ENCODE measurements at places on chromosomes 2 and 18. TPM values are rescaled to one million over a fixed set of nuclear protein-coding genes. Genes with fewer than 3 reads are reported as not detected.

The OTOS gene
- not detected for total RNA-seq

The FBLN7 gene
- total RNA-seq: 0.43 TPM

The PIEZO2 gene
- 3.1 TPM for total RNA-seq

The TMEM182 gene
- not detected for total RNA-seq

DNA sequence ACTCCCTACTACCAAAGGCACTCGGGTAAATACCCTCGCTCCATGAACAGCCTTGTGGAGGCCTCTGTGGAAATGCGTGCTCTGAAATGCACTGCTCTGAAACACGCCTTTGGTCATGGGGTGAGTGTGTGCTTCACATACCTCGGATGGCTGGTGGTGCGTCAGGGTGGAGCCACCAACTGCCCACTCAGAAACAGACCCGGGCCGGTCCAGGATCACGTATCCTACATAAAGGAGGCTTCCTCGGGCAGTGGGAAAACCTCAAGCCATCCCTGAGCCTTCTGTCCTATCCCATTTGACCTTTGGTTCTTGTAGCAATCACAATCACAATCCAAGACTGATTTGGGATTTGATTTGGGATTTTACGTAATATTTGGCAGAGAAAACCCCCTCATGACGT, 53.5 kb upstream of the ZNF516 start:
- no peak overlapping the region for H3K27ac ChIP-seq
- no peak overlapping the region for H3K4me3 ChIP-seq
- no peaks in the 10 kb centered on the region for H3K4me1 ChIP-seq
- DNase-seq: no peak
- H3K27me3 ChIP-seq: no peaks in the 10 kb centered on the region
- H3K36me3 ChIP-seq: no peaks in the 10 kb centered on the region

DNA sequence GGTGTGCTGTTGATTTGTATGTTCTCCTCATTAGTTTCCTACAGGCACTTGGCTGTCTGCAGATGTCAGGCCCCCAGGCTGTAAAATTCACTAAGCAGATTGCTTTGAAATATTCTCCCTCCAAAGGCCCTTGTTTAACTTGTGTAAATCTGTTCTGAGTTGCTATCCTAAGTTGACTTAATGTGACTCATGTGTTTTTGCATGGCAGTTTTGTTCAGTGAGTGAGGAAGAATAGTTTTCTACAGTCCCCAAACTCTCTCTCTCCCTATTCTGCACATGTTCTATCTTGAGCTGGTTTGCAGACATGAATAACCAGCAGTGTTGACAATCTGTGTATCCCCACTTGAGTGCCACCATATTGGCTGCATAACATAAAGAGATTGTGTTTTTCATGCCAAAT, 1005.4 kb upstream of the DDX18 start:
- H3K4me1 ChIP-seq: no peaks in the 10 kb centered on the region
- no peak overlapping the region for H3K4me3 ChIP-seq
- DNase-seq: no peak
- H3K36me3 ChIP-seq: no peaks in the 10 kb centered on the region

- H3K4me3 ChIP-seq: no peak overlapping the region
- H3K36me3 ChIP-seq: no peaks in the 10 kb centered on the region
- no peaks in the 10 kb centered on the region for H3K4me1 ChIP-seq
- no peaks in the 10 kb centered on the region for H3K27me3 ChIP-seq
- no peak overlapping the region for H3K27ac ChIP-seq
- DNase-seq: no peak
These were observed 161.7 kb upstream of the SLC39A10 start for GRCh38 chr2:195495351-195495750.

GRCh38 chr2:217652761-217653639, 349.8 kb downstream of the TNS1 start:
- H3K4me3 ChIP-seq: no peak overlapping the region
- DNase-seq: peak; percentile 89
- no peaks in the 10 kb centered on the region for H3K36me3 ChIP-seq
- H3K4me1 ChIP-seq: peaks cover 32% of the 10 kb centered on the region
- H3K27ac ChIP-seq: peak overlapping the region; percentile 82

DNA sequence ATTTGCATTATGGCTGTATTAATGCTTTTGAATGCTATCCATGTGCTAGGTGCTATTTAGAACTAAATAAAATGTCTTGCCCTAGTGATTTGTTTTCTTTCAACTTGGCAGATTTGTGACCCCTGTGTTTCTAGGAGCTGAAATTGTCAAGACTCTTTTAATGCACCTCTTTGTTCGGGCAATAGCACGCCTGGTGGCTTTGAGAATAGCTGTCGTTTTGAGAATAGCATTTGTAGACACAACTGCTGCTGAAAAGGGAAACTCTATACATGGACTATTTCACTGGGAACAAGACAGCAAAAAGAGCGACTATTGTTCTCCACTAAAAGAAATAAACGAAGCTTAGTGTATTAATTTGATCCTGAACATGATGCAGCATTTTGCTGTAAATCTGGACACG, 352.1 kb upstream of the ZNF521 start:
- H3K27me3 ChIP-seq: no peaks in the 10 kb centered on the region
- no peaks in the 10 kb centered on the region for H3K4me1 ChIP-seq
- H3K27ac ChIP-seq: no peak overlapping the region
- no peak for DNase-seq
- H3K4me3 ChIP-seq: no peak overlapping the region
- no peaks in the 10 kb centered on the region for H3K36me3 ChIP-seq

DNA sequence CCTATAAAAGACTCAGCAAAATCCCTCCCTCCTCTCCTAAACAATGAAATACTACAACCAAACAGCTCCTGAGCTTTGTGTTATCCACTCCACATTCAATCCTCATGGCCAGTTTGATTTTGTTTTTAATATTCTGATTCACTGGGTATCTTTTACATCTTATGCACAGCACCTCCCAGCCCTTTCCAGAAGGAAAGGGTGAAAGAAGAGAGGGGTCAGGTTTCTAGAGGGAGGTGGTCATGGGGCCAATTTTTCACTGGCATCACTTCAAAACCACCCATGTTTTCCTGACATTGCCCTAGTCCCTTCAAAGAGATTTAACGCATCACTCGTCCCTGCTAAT, 315.6 kb downstream of the LPIN1 start:
- H3K27me3 ChIP-seq: no peaks in the 10 kb centered on the region
- no peak overlapping the region for H3K4me3 ChIP-seq
- no peaks in the 10 kb centered on the region for H3K4me1 ChIP-seq
- no peaks in the 10 kb centered on the region for H3K36me3 ChIP-seq

- H3K27ac ChIP-seq: no peak overlapping the region
- no peaks in the 10 kb centered on the region for H3K27me3 ChIP-seq
- H3K4me3 ChIP-seq: no peak overlapping the region
- no peaks in the 10 kb centered on the region for H3K4me1 ChIP-seq
These were observed 34.4 kb downstream of the LGALSL start for GRCh38 chr2:64488050-64488974.

DNA sequence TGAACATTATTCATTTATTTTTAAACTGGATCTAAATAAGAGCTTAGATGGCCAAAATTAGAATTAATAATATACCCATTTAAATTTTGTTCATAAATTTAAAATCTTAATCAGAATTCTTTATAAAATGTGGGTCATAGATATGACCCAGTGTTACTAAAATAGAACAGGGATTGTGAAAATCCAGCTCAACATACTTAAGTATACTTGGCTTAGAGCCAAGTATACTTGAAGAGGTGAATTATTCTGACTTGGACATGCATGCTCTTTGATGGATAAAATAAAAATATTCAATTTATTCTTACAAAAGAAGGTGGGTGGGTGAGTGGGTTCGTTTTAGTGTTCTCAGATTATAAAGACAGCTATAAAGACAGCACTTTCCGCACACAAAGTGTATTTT, 70.7 kb downstream of the SPOPL start:
- no peak overlapping the region for H3K27ac ChIP-seq
- H3K36me3 ChIP-seq: peaks cover 54% of the 10 kb centered on the region
- H3K4me3 ChIP-seq: no peak overlapping the region
- DNase-seq: no peak
- no peaks in the 10 kb centered on the region for H3K4me1 ChIP-seq
- H3K27me3 ChIP-seq: no peaks in the 10 kb centered on the region

DNA sequence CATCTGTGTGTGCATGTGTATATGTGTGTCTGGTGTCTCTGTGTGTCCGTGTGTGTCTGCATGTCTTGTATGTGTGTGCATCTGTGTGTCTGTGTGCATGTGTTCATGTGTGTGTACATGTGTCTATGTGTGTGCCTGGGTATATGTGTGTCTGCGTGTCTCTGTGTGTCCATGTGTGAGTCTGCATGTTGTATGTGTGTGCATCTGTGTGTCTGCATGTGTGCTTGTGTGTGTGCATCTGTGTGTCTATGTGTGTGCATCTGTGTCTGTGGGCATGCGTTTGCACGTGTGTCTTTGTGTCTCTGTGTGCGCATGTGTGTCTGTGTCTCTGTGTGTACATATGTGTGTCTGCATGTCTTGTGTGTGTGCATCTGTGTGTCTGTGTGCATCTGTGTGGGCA, 207.7 kb downstream of the TNS1 start:
- no peaks in the 10 kb centered on the region for H3K4me1 ChIP-seq
- no peaks in the 10 kb centered on the region for H3K27me3 ChIP-seq
- no peak for DNase-seq
- H3K27ac ChIP-seq: no peak overlapping the region
- H3K4me3 ChIP-seq: no peak overlapping the region
- H3K36me3 ChIP-seq: peaks cover 11% of the 10 kb centered on the region

- no peak overlapping the region for H3K27ac ChIP-seq
- no peaks in the 10 kb centered on the region for H3K27me3 ChIP-seq
- no peak for DNase-seq
- no peaks in the 10 kb centered on the region for H3K36me3 ChIP-seq
These were observed 337.0 kb downstream of the NCKAP5 start for GRCh38 chr2:133231264-133231663.

DNA sequence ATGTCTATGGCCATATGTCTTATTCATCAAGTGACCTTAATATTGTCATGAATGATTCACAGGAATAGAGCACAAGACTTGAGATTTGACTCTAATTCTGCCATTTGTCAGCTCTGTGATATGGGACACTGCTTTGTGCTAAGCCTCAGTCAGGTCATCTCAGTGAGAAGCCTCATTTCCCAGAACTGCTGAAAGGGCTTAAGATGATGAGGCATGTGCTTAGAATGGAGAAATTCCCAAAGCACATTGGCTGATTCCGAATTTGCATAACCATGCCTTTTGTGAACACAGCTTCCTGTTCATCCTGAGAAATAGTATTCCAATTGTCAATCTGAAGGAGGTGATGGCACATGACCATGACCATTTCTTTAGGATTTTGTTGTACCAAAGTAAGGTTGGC, 218.1 kb downstream of the ALK start:
- H3K36me3 ChIP-seq: no peaks in the 10 kb centered on the region
- DNase-seq: no peak
- no peaks in the 10 kb centered on the region for H3K27me3 ChIP-seq
- no peak overlapping the region for H3K4me3 ChIP-seq
- H3K4me1 ChIP-seq: no peaks in the 10 kb centered on the region
- H3K27ac ChIP-seq: no peak overlapping the region

GRCh38 chr2:24819442-24820174, 26.4 kb downstream of the CENPO start:
- H3K4me1 ChIP-seq: no peaks in the 10 kb centered on the region
- peaks cover 31% of the 10 kb centered on the region for H3K36me3 ChIP-seq
- H3K27ac ChIP-seq: no peak overlapping the region
- no peak for DNase-seq

DNA sequence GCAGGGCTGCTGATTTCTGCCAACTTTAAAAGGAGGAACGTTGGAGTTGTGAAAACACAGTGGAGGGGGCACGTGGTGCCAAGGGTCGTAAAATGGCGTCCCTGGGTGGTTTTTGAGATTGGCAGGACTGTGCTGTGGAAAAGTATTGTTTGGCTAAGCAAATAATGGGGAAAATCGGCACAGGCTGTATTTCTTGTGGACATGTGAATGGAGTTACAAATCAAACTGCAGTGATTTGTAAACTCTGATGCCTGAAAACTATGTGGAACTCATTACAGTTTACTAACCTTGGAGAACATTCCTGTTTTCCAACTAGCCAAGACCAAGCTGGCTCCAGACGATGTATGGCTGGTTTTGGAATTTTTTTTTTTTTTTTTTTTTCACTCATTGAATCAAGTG, 68.7 kb downstream of the KCTD1 start:
- peak overlapping the region; percentile 39 for H3K27ac ChIP-seq
- H3K36me3 ChIP-seq: peaks cover 5% of the 10 kb centered on the region
- peaks cover 3% of the 10 kb centered on the region for H3K4me1 ChIP-seq
- no peak overlapping the region for H3K4me3 ChIP-seq
- H3K27me3 ChIP-seq: no peaks in the 10 kb centered on the region
- no peak for DNase-seq

DNA sequence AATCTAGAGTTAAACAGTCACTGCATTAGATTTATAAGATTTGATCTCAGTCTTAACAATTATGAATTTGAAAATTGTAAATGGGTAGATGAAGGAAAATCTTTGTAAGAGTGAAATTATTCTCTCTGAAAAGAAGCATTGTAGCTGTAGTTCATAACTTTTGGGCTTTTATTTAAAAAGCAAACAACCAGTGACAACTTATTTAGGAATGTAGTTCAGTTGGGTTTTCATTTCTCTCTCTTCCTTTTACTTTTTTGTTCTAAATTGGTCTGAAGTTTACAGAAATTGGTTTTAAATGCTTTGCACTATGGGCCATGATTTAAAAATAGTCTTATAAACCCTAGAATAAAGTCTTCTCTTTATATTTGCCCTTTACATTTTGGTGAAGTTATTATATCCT, 296.6 kb downstream of the GULP1 start:
- H3K4me3 ChIP-seq: no peak overlapping the region
- peaks cover 6% of the 10 kb centered on the region for H3K36me3 ChIP-seq
- no peak for DNase-seq
- H3K27me3 ChIP-seq: no peaks in the 10 kb centered on the region
- H3K27ac ChIP-seq: peak overlapping the region; percentile 36
- no peaks in the 10 kb centered on the region for H3K4me1 ChIP-seq

All from ascending aorta (tissue), 2 donors.